ENCODE measurements at places on chromosomes 12 and 14. TPM values are rescaled to one million over a fixed set of nuclear protein-coding genes. Genes with fewer than 3 reads are reported as not detected.

DNA sequence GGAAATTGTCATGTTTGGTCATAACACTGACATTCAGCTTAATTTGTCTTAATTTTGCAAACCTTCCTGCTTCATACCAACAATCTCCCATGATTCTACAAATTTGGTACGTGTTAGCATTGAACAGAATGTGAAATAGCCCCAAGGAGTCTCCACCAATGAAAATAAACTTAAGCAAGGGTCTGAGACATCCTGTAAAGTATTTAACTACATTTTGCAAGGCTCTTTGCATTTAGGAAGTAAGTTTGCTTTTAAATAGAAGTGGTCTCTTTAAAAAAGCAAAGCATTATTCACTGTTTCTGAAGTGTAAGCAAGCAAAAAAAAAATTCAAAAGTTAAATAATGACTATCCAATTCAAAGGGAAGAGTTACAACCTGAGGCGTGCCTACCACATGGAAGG is 79.9 kb downstream of the WASHC3 start:
- DNase-seq = no peak

DNA sequence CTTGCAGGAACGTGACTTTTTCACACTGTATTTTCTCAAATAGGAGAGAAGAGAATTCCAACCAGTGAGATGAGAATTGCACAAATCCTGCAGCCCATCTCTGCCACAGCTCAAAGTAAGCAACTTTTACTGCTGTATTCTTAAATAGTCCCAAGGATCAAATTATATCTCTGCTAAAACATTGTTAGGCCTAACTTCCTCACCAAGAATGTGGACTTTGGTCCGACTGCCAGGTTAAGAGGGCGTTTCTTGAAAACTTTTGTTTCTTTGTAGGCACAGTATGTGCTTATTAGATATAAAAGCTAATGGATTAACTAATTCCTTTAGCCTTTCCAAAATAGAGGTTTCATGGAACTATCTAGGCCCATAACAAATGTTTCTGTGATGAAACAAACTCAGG is 61.4 kb upstream of the IFNG-AS1 start:
- DNase-seq = no peak

The SLC2A14 gene
- 0.59 TPM for polyA plus RNA-seq

The TPPP2 gene
- polyA plus RNA-seq = 0.72 TPM

GRCh38 chr14:64324895-64325294 is 30.7 kb upstream of the ESR2 start:
- DNase-seq = no peak

The KDM5A gene
- 26.0 TPM for polyA plus RNA-seq

DNA sequence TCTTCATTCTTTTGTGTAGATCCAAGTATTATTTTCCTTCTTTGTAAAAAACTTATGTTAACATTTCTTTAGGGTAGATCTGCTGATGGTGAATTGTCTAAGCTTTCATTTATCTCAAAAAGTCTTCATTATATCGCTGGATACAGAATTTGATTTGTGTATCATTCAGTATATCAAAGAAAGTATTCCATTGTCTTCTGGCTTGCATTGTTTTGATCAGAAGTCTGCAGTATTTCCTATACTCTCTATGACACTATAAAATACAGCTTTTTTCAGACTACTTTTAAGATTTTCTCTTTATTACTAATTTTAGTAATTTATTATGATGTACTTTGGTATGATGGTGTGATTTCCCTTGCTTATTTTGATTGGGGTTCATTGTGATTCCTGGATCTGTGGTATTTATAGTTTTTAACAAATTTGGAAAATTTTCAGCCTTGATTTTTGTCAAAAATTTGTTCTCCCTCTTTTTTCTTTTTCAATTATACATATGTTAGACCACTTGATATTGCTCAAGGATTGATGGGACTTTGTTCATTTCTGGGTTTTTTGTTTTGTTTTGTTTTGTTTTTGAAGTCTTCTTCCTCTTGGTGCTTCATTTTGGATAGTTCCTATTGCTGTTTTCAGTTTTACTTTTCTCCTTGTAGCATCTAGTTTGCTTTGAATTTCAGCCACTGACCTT is 176.5 kb downstream of the ZFP36L1 start:
- no peak for DNase-seq

DNA sequence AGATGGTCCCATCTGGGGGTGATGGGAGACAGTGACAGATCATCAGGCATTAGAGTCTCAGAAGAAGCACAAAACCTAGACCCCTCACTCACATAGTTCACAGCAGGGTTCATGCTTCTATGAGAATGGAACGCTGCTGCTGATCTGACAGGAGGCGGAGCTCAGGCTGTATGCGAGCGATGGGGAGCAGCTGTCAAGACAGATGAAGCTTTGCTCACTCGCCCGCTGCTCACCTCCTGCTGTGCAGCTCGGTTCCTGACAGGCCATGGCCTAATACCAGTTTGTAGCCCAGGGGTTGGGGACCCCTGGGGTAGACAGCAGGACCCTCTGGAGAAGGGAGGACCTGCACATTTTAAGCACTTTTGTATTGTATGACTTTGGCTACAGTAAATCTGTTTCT is 111.2 kb downstream of the LGMN start:
- no peak for DNase-seq

DNA sequence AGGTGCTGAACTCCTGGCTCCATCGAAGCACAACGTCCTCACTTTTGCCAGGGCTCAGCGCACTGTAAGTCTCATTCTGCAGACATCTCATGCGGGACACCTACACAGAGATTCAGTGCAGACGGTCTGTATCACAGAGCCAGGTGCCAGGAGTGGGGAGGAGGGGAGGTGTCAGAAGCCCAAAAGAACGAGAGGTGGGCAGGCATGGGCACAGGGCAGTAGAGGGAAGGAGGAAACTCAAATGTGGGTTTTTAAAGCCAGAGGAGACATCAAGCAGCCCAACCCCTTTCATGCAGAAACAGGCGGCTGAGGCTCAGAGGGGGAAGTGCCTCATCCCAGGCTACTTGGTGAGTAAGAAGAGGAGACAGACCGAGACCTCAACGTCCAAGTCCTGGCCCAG is 2.5 kb upstream of the LPAR5 start:
- no peak for DNase-seq

GRCh38 chr14:81436296-81437138 is 36.4 kb upstream of the STON2 start:
- DNase-seq = peak; percentile 89

- DNase-seq = no peak
Observed at GRCh38 chr14:68174446-68174845, 354.9 kb downstream of the RAD51B start.

DNA sequence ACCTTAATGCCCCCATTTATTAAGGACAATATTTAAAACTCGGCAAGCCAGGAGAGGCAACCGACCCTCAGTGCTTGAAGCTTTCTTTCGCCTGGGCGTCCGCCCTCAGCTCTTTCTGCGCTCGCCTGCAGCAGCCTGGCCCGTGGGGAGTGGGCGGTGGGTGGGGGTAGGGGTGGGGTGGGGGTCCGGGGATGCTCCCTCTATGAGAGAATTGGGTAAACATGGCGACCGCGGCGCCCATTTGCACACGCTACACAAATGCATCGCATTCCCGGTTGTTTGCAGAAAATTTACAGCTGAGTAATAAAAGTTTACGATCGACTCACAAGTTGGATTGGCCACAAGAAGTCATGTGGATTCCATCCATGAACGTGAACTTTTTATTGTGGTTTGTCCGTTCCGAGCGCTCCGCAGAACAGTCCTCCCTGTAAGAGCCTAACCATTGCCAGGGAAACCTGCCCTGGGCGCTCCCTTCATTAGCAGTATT is 7.7 kb downstream of the HOXC8 start:
- peak; percentile 81 for DNase-seq

GRCh38 chr12:82434392-82434911 is 76.1 kb downstream of the METTL25 start:
- no peak for DNase-seq

- DNase-seq = no peak
Observed at GRCh38 chr12:69540987-69541386, 44.3 kb upstream of the CCT2 start.

- DNase-seq = no peak
Observed at GRCh38 chr14:74267588-74267987, 28.3 kb downstream of the VSX2 start.

DNA sequence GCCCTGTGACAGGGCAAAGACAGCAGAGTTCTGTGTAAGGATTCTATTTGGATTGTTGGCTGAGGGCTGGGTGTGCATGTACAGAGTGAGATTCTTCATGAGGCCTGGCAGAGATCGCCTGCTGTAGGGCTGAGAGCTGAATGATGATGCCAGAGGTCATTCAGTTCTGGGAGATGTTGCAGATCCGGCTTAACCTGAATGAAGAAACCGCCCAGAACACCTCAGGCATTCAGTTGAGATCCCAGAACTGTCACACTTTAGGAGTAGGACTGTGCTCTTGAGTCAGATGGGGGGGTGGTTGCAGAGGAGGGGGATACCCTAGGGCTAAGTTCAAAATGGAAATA is 5.8 kb upstream of the EVL start:
- DNase-seq = no peak

- DNase-seq = no peak
Observed at GRCh38 chr12:77916276-77916675, 85.6 kb downstream of the NAV3 start.

- peak; percentile 45 for DNase-seq
Observed at GRCh38 chr12:3034067-3034750, 43.0 kb upstream of the TSPAN9 start.

The FLVCR2 gene
- polyA plus RNA-seq = 15.1 TPM

The RIMBP2 gene
- polyA plus RNA-seq = 0.75 TPM

DNA sequence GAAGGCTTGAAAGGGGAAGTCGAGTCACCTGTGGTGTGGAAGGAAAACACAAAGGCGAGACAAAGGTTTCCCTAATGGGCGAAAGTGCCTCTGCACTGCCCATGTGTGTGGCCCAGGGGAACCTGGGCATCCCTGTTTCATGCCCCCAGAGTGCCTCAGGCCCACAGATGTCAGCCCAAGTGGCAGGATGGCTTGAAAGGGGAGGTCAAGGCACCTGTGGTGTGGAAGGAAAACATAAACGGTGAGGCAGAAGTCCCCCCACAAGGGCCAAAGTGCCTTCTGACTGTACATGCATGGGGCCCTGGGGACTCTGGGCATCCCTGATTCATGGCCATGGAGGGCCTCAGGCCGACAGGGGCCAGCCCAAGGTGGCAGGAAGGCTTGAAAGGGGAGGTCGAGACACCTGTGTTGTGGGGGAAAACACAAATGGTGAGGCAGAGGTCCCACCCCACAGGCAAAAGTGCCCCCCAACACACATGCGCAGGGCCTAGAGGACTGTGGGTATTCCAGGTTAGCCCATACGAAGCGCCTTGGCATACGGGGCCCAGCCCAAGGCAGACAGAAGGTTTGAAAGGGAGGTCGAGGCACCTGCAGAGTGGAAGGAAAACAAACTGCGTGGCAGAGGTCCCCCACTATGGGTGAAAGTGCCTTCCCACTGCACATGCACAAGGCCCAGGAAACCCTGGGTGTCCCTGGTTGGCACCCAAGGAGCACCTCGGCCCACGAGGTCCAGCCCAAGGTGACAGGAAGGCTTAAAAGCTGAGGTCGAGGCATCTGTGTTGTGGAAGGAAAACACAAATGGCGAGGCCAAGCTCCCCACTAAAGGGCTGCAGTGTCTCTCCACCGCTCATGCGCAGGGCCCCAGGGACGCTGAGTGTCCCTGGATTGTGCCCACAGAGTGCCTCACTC is 382.3 kb downstream of the ALG10 start:
- DNase-seq = no peak

The FOXN4 gene
- polyA plus RNA-seq = 0.12 TPM

DNA sequence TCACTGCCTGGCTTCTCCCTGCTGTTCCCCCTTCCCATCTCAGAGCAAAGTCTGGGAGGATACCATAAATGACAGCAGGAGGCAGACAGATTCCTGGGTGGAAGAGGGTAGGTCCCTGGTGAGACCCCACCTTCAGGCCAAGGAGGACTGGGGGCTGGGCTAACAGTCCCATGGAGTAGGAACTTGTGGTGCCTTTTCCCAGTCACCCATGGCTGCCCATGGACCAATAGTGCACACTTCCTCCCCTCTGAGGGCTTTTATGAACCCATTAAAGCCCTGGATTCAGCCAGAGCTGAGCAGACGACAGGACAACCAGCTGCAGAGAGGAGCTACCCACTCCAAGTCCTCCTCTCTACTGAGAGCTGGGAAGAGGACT is 36.6 kb upstream of the OR5AU1 start:
- DNase-seq = no peak

DNA sequence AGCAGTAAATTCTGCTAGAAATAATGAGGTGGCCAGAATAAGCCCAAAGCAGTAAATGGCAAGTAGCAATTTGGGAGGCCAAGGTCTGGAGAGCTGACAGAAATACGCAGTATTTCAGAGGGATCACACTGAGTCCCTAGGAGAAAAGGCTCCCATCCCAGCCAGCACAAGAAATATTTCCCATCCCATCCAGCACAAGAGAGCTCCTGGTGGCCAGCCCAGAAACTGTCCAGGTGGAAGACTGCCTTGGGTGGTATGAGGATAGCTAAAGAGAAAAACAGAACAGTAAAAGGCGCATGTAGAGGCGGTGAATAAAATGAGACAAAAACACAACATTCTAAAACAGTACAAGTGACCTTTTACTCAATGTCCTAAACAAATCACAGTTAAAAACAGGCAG is 120.7 kb downstream of the HECTD4 start:
- DNase-seq = peak; percentile 4

DNA sequence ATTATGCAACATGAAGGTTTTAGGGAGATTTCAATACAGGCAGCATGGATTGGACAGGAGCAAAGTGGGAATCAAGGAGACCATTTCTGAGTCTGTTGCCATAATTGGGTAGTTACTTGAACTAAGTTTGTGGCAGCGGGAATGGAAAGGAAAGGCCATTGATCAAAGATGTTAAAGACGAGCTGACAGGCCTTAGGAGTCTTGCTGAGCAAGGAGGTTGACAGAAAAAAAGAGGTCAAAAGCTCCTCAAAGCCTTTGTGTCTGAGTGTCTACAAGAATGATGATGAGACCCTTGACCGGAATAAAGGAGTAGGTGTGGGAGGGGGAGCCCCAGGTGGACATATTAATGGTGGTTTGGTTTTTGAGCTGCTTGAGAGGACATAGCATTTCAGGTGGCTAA is 9.4 kb downstream of the PLEKHA5 start:
- no peak for DNase-seq

DNA sequence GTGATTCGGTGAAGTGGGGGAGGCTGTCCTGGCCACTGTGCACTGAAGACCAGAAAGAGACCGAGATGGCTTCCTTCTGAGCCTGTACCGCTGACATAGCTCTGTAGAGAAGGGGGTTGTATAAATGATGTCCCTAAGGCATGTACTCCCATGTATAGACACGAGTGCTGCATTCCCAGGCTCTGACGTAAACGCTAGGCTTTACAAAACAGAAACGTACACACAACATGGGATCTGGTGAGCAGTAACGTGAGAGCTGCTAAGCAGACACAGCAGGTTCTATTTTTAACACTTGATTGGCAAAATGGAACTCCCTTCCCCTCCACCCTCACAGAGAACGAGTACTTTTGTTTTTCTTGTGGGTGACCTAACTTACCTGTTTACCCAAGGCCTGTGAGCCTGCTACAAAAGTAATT is 35.9 kb downstream of the ACADS start:
- DNase-seq = peak; percentile 86
